ENCODE measurements at places on chromosomes 16 and 17.

GRCh38 chr16:24692854-24693253 lies 36.6 kb upstream of the TNRC6A start:
- H3K27ac ChIP-seq = no peak overlapping the region
- peaks cover 8% of the 10 kb centered on the region for H3K27me3 ChIP-seq
- no peak overlapping the region for H3K4me3 ChIP-seq
- no peaks in the 10 kb centered on the region for H3K36me3 ChIP-seq

GRCh38 chr17:76000016-76000754 lies 470 bp upstream of the CDK3 start:
- no peak overlapping the region for H3K27ac ChIP-seq
- DNase-seq = peak; percentile 24
- H3K27me3 ChIP-seq = no peaks in the 10 kb centered on the region
- H3K4me1 ChIP-seq = peaks cover 15% of the 10 kb centered on the region
- H3K4me3 ChIP-seq = no peak overlapping the region

DNA sequence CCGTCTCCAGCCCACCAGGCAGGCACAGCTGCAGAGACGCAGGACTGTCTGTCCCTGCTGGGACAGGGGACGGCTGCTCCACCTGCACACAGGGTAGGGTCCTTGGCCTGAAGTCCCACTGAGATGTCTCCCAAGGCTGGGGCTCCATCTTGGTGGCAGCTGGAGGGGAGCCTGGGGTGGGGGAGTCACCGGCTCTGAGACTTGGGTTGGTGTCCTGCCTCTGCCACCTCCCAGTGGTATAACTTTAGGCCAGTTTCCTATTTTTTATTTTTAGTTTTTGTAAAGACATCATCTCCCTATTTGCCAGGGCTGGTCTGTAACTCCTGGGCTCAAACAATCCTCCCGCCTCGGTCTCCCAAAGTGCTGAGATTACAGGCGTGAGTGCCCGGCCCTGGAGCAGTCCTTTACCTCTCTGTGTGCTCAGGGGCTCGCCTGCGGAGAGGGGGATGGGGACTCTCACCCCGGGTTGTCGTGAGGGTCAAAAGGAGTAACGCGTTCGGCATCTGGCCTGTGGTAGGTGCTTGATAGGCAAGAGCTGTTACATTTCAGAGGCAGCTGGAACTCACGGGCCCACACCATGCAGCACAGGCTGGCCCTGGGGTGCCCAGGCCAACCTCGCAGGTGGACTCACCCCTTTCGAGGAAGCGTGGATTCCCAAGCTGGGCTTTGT lies 46.6 kb upstream of the DOC2B start:
- H3K36me3 ChIP-seq = peaks cover 2% of the 10 kb centered on the region
- H3K27ac ChIP-seq = no peak overlapping the region
- H3K27me3 ChIP-seq = peaks cover 13% of the 10 kb centered on the region
- H3K4me1 ChIP-seq = peaks cover 10% of the 10 kb centered on the region
- DNase-seq = no peak
- no peak overlapping the region for H3K4me3 ChIP-seq

GRCh38 chr17:78710607-78711006 lies 71.5 kb downstream of the CYTH1 start:
- no peaks in the 10 kb centered on the region for H3K27me3 ChIP-seq
- peak overlapping the region; percentile 15 for H3K4me3 ChIP-seq
- no peak for DNase-seq
- H3K4me1 ChIP-seq = peaks cover 46% of the 10 kb centered on the region
- peak overlapping the region; percentile 93 for H3K27ac ChIP-seq

GRCh38 chr17:80981062-80981902 lies 10.4 kb upstream of the CHMP6 start:
- peak overlapping the region; percentile 59 for H3K4me3 ChIP-seq
- peaks cover 19% of the 10 kb centered on the region for H3K27me3 ChIP-seq
- H3K27ac ChIP-seq = peak overlapping the region; percentile 75
